ENCODE measurements at places on chromosomes 1 and 21.

DNA sequence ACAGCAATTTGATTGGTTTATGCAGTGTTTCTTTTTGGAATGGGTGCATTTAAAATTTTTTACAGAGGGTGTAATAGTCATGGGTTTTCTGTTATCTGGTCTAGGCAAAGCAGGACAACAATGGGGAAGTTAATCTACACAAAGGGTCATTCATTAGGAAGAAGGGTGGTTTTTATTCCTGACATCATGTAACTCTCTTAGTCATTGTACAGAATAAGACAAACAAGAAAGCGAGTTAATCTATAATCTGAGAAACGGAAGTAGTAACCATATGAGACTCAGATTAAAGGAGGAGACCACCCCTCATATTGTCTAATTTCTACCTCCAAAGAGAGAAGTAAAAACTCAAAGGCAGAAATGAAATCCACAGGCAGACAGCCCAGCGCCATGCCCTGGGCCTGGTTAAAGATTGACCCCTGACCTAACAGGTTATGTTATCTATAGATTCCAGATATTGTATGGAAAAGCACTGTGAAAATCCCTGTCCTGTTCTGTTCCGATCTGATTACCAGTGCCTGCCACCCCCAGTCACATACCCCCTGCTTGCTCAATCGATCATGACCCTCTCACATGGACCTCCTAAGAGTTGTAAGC, 10.5 kb upstream of the IFI6 start:
- no peak for DNase-seq

- DNase-seq = no peak
Observed at GRCh38 chr1:168057921-168058320, 78.8 kb downstream of the GPR161 start.

GRCh38 chr1:31199949-31200348, 39.7 kb downstream of the NKAIN1 start:
- no peak for DNase-seq

DNA sequence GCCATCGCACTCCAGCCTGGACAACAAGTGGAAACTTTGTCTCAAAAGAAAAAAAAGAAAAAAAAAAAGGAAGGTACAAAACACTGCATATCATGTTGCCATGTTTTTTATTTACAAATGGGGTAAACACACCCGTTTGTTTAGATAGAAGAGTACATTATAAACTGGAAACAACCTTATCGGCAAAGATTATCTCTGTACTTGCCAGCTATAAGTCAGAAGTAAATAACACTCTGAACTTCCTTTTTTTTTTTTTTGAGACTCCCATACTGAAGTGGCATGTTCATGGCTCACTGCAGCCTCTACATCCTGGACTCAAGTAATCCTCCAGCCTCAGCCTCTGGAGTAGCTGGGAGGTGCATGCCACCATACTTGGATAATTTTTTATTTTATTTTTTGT, 21.9 kb downstream of the USP48 start:
- no peak for DNase-seq

GRCh38 chr21:29105218-29105617, 25.2 kb upstream of the MAP3K7CL start:
- DNase-seq = no peak

DNA sequence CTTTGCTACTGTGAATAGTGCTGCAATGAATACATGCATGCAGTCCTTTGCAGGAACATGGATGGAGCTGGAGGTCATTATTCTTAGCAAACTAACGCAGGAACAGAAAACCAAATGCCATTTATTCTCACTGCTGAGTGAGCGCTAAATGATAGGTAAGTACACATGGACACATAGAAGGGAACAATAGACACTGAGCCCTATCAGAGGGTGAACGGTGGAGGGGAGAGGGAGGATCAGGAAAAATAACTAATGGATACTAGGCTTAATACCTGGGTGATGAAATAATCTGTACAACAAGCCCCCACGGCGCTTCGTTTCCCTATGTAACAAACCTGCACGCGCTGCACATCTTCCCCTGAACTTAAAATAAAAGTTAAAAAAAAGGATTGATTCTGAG, 8.9 kb downstream of the NIBAN1 start:
- DNase-seq = no peak

- no peak for DNase-seq
Observed at GRCh38 chr1:36965275-36966159, 68.8 kb downstream of the GRIK3 start.

DNA sequence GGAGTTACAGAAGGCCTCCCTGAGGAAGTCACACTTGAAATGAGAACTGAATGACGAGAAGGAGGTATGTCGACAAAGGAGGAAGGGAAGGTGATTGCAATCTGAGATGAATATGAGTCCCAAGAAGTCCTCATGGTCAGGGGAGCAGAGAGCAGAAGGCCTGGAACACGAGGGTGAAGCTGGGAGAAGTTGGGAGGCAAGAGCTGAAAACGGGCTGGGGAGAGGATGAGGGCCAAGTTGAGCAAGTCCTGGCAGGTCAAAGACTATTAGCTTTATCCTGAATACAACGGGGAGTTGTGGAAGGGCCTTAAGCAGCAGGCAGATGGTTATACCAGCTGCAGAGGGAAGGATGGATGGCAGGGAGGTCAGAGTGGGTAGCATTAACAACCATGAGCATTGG, 89.5 kb downstream of the KCNJ15 start:
- DNase-seq = no peak

- no peak for DNase-seq
Observed at GRCh38 chr1:6220236-6220635, 14.3 kb downstream of the RNF207 start.

GRCh38 chr1:9401080-9401453, 108.4 kb downstream of the SPSB1 start:
- no peak for DNase-seq

GRCh38 chr1:40264354-40264781, 6.3 kb downstream of the ZMPSTE24 start:
- DNase-seq = no peak

GRCh38 chr1:155645648-155646047, 35.6 kb downstream of the MSTO1 start:
- DNase-seq = no peak

GRCh38 chr1:233304489-233305102, 9.1 kb upstream of the PCNX2 start:
- DNase-seq = no peak

- no peak for DNase-seq
Observed at GRCh38 chr1:33655496-33655895, 183.1 kb downstream of the ZSCAN20 start.

DNA sequence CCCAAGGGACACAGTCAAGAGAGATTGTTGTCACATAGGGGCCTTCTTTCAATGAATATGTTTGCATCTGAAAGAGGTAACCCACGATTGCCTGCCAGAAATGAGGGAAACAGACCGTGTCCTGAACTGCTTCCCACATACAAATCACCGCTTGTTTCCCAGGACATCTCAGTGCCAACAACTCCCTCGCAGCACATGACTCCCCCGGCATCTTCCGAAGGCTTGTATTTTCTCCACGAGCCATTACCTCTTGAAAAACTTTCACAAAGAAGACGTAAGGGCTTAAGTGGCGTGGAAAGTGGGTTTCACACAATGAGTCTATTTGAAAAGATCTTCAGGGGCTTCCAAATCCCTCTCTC, 31.6 kb upstream of the PDE9A start:
- no peak for DNase-seq

GRCh38 chr1:204578867-204579664, 62.9 kb downstream of the MDM4 start:
- DNase-seq = no peak

DNA sequence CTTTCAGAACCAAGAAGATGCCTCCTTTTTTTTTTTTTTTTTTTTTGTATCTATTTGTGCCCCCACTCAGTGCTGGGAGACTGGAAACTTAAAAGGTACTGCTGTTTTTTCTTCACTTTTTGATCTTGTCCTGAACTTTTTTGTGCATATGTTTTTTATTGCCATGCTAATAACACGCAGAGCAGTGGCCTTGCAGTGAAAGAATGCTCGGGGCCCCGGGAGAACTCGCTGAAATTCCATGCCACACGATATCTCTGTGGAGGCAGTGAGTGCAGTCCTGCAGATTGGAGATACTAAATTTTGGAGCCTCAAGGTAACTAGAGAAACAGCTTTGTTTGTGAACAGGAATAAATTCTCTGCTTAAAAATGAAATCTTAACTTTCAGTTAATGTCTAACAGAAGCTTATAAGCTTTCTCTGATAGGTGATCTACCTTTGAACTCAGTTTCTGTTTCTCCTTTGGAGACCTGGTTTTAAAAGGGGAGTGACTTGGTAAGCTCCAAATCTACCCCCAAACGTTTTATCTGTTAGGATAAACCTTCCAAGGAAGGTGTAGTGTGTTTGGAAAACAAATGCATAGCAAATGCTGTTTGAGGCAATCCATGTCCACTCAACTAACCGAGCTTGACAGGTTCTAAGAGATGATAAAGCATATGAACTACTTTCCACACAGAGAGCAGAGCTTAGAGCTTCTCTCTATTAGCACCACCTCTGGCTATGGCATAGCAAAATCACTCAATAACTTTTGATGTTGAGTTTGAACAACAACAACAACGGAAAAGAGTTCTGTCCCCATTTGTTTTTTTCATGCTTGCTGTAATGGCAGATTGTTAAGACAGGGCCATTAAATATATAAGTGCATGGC, 113.7 kb upstream of the PLXNA2 start:
- no peak for DNase-seq

GRCh38 chr1:173496757-173497320, 19.7 kb downstream of the PRDX6 start:
- DNase-seq = no peak

DNA sequence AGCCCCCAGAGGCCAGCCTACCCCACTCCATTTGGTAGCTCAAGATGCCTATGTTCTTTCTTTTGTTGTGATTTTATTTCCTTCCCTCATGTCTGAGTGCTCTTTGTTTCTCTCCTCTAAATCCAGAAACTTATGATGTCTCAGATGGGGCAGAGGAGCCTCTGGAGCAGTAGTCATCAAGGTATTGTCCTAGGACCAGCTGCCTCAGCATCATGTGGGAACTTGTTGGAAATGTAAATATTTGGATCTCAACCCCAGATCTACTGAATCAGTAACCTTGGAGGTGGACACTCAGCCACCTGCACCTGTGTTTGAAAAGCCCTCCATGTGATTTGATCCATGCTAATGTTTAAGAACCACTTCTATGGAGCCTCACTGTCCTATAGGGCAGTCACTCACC, 593.1 kb upstream of the PLXNA2 start:
- no peak for DNase-seq

DNA sequence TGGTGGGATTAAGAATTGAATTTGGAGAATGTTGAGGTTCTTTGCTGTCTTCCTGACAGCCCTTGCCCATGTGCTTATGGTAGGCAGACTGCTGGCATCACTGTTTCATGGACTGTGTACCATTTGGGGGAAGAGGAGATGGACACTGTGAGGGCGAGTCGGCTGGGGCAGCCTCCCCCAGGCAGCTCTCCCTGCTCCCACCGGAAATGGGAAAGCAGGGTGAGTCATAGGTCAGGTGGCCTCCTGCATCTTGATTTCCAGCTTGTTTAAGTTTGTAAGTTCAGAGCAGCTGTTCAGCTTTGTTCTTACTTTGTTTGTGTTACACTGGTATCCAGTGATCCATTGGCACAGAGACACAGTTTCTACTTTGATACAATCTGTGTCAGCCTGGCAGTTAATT, 87.2 kb upstream of the CNIH3 start:
- no peak for DNase-seq

DNA sequence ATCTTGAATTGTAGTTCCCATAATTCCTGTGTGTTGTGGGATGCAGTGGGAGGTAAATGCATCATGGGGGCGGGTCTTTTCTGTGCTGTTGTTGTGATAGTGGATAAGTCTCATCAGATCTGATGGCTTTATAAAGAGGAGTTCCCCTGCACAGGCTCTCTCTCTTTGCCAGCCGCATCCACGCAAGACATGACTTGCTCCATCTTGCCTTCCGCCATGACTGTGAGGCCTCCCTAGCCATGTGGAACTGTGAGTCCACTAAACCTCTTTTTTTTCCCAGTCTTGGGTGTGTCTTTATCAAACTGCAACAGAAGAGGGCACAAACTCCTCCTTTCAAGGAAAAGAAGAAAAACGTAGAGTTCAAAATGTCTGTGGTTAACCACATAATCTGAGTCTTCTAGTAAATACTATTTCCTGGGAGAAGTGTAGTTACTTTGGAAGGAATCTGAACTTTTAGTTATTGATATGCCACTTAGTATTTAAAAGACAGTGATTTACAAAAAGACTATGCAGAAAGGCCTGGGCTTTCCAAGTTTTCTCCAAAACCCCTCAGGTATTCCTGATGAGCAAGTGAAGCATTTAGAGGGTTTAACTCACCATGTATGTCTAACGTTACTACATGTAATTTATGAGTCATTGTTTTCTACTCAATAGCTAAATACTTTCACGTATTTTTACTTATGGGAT, 10.0 kb downstream of the ADAMTS1 start:
- DNase-seq = no peak

DNA sequence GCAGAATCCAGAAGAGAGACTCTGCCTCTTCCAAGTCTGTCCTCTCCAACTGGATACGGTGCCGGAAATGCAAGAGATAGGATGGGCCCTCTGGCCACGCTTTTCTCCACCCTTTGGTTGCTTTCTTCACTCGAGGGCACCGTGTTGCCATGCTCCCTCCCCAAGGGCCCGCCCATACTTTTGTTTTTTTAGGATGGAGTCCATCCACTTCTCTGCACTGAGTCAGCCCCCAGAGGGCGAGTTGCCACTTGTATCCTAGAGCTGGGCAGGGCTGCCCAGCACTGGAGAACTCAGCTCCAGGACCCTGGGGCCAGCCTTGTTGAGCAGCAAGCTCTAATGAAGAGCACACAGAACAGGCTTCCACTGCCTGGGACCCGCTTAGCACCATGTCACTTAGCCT, 25.5 kb downstream of the IFNGR2 start:
- DNase-seq = no peak

DNA sequence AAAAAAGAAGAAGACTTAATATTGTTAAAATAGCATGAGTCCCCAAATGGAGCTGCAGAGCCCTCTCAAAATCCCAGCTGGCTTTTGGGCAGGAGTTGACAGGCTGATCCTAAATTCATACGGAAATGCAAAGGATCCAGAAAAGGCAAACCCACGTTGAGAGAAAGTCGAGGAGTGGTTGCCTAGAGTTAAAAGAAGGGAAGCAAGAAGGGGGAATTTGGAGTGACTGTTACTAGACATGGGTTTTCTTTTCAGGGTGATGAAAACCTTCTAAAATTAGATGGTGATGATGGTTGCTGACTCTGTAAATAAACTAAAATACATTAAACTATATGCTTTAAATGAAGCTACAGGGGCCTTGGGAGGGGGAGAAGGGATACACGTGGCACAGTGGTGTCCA, 1.6 kb downstream of the DNMT3L start:
- DNase-seq = no peak

GRCh38 chr1:203888807-203889251, 27.4 kb downstream of the SNRPE start:
- DNase-seq = no peak

DNA sequence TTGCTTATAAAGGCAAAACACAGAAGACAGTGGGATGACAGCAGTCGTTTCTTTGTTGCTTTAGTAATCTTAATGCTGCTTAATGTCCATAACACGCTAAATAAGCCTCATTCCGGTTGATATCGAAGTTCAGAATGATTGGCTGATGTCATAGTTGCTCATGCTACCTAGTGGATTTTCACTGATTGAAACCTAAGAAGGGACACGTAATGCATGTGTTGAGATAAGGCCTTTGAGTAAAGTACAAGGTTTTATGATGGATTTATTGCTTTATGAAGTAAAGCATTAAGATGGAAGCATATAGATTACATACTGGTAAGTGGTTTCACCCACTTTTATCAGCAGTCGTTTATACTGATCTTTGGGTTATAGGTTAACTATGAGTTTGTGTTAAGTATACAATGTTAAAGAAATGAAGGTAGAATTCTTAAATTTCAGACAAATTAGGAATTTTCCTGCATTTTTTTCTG, 25.1 kb downstream of the IARS2 start:
- no peak for DNase-seq

All from effector CD4-positive, alpha-beta T cell (primary cell).